Lower lobe of right lung (tissue), 2 donors: ENCODE measurements at places on chromosomes 12 and 14. TPM values are rescaled to one million over a fixed set of nuclear protein-coding genes. Genes with fewer than 3 reads are reported as not detected.

Gene HNF1A
- 0.24 TPM for total RNA-seq

- H3K27me3 ChIP-seq: peaks cover 60% of the 10 kb centered on the region
- no peaks in the 10 kb centered on the region for H3K4me1 ChIP-seq
- H3K4me3 ChIP-seq: no peak overlapping the region
- H3K36me3 ChIP-seq: no peaks in the 10 kb centered on the region
Observed at GRCh38 chr12:132285991-132286681, 43.3 kb downstream of the GALNT9 start.

GRCh38 chr12:94158666-94159065, 10.3 kb downstream of the PLXNC1 start:
- H3K27ac ChIP-seq: no peak overlapping the region
- DNase-seq: no peak
- no peaks in the 10 kb centered on the region for H3K4me1 ChIP-seq

DNA sequence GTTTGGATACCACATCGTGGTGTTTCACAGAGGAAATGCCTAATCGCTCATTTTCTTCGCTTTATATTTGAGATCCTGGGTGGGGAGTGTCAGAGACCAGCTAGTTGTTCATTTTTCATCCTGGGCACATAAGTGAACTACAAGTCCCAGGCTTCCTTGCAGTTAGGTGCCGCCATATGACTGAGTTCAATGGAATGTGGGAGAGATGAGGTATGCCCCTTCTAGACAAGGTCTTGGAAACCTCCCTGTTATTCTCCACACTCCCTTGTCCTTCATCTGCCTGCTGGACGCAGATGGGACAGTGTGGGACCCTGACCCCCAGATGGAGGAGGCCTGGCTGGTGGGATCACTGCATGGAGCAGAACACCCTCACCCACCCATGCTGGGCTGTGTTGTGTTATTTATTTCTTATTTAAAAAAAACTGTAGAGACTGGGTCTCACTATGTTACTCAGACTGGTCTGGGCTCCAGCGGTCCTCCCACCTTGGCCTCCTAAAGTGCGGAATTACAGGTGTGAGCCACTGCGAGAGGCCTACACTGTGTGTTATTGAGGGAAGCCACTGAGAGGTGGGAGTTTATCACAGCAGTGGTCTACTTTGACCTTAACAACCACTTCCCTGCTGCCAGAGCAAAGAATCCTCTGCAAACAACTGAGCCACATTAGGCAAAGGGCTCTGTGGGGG, 42.9 kb upstream of the VRK1 start:
- no peaks in the 10 kb centered on the region for H3K4me1 ChIP-seq
- H3K27me3 ChIP-seq: peaks cover 9% of the 10 kb centered on the region
- H3K27ac ChIP-seq: no peak overlapping the region
- no peaks in the 10 kb centered on the region for H3K36me3 ChIP-seq

Gene ADSS1
- total RNA-seq: 5.1 TPM
